GM13976 (cell line): ENCODE measurements at places on chromosomes 7 and 10.
A peak's percentile ranks its signal among the peaks of the same experiment; 100 is the strongest.

- DNase-seq, result no peak
Observed at GRCh38 chr7:36192053-36192824, 39.2 kb downstream of the EEPD1 start.

DNA sequence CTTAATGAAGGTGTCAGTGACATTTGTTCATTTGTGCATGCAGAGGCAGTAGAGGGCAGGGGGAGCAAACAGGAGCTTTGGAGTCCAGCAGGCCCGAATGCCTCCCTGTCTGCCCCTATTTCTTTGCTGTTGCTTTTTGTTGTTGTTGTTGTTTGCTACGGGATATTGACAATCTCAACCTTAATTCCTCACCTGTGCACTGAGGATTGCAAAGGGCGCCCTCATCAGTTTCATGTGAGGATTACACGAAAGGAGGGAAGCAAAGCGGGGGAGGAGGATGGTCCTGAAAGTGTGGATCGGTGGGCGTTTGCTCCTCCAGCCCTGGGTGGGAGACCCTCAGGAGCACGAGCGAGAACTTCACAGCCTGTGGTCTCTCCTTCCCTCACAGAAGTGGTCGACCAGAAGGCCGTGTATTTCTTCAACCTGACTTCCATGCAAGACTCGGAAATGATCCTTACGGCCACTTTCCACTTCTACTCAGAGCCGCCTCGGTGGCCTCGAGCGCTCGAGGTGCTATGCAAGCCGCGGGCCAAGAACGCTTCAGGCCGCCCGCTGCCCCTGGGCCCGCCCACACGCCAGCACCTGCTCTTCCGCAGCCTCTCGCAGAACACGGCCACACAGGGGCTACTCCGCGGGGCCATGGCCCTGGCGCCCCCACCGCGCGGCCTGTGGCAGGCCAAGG lies 9.6 kb downstream of the GDF10 start:
- no peak for DNase-seq

- DNase-seq, result no peak
Observed at GRCh38 chr10:9608602-9609001, 1409.1 kb upstream of the CELF2 start.

DNA sequence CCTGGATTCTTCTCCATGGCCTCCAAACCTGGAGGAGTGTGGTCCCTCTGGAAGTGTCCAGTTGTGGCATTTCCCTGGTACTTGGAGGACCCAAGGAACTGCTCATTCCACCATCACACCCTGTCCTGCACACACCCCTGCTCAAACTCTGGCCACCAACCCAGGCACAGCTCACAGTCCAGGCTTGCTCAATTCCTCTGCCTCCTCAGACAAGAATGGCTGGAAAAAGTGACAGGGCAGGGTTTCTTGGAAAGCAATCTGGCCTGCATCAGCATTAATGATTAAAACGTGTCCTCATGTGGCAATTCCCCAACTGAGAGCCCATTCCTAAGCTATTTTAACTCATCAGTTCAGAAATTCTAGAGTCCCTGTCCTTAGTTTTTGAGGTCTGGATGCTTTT lies 17.2 kb upstream of the TPST1 start:
- no peak for DNase-seq

GRCh38 chr10:61175316-61175715 lies 231.3 kb upstream of the RHOBTB1 start:
- DNase-seq, result no peak

GRCh38 chr7:54880326-54880989 lies 121.4 kb upstream of the SEC61G start:
- no peak for DNase-seq

- DNase-seq, result no peak
Observed at GRCh38 chr7:75866114-75866488, 12.7 kb upstream of the RHBDD2 start.

GRCh38 chr7:108614896-108615295 lies 45.2 kb downstream of the DNAJB9 start:
- no peak for DNase-seq

- DNase-seq, result no peak
Observed at GRCh38 chr10:110576220-110576619, 8.7 kb downstream of the SMC3 start.

GRCh38 chr10:121152033-121152432 lies 300.9 kb downstream of the WDR11 start:
- no peak for DNase-seq

GRCh38 chr10:99506416-99506815 lies 26.3 kb upstream of the NKX2-3 start:
- no peak for DNase-seq

DNA sequence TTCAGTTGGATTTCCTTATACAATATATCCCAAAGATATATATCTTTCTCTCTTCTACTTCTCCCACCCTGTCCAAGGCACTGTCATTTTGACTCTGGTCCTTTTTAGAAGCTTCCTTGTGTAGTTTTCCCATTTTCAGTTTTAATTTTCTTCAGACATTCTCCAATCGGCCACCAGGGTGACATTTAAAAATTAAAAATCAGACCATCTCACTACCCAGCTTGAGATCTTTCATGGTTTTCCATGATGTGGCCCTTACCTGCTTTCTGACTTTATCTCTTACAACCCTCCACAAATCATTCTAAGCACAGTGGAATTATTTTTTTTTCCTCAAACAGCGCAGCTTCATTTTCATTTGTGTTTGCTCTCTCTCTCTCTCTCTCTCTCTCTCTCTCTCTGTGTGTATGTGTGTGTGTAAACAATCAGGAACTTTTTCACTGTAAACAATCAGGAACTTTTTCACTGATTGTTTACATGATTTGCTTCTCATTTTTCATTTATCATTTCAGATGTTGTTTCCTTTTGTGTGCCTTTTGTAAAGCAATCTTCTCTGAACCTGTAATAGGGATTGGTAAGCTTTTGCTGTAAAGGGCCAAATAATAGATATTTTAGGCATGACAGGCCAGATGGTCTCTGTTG lies 348.9 kb downstream of the ATRNL1 start:
- DNase-seq, result no peak

GRCh38 chr10:116748041-116748440 lies 5.7 kb upstream of the HSPA12A start:
- DNase-seq, result no peak

- no peak for DNase-seq
Observed at GRCh38 chr7:1262441-1262840, 29.8 kb downstream of the UNCX start.

- peak; percentile 75 for DNase-seq
Observed at GRCh38 chr10:132443605-132443982, 46.6 kb downstream of the PWWP2B start.

DNA sequence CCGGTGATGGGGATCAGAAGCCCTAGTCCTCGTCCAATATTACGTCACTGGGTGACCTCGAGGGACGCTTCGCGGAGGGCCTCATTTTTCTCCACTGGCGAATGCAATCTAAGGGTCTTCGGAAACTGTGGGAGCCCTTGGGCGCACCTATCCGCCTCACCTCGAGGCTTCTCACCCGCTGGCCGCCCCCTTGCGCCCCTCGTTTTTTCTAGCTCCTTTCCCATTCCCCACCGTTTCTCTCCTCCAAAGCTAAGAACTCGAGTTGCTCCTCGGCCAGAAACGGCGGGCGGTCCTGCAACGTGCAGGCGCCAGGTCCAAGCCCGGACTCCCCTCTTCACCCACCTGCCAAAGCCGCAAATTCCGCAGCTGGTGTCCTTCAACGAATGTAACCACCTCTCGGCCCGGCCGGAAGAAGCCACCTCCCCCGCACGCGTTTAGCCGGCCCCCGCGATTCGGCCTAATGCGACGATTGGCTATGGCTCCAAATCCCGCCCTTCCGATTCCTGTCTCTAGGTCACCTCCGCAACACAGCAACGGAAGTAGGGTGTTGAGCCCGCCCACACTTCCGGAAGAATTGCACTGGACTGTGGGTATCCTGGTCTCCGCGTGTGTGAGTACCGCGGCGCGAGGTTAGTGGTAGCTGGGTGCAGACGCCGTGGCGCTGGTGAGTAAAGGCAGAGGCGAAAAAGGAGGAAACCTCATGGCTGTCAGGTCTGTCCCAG lies at the start of the genes ATP5MK and PDCD11:
Gene ATP5MK, minus strand, starts transcription at position 409 of the 722 bp plus-strand sequence. CDS start 4,018 bp downstream, outside the sequence.
Gene PDCD11, plus strand, starts transcription at position 560 of the 722 bp plus-strand sequence. CDS start 1,801 bp downstream, outside the sequence.
- peak; percentile 97 for DNase-seq

- no peak for DNase-seq
Observed at GRCh38 chr10:111018021-111018420, 58.8 kb upstream of the ADRA2A start.

GRCh38 chr10:93654201-93654600 lies 41.9 kb downstream of the PDE6C start:
- no peak for DNase-seq

DNA sequence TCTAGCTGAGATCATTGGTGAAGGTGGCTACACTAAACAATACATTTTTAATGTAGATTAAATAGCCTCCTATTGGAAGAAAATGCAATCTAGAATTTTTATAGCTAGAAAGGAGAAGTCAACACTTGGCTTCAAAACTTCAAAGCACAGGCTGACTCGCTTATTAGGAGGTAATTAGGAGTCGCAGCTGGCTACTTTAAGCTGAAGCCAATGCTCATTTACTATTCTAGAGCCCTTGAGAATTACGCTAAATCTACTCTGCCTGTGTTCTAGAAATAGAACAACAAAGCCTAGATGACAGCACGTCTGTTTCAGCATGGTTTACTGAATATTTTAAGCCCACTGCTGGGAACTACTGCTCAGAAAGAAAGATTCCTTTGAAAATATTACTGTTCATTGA lies 101.6 kb upstream of the EEPD1 start:
- DNase-seq, result no peak

GRCh38 chr10:121823993-121824463 lies 103.8 kb downstream of the ATE1 start:
- DNase-seq, result peak; percentile 65

DNA sequence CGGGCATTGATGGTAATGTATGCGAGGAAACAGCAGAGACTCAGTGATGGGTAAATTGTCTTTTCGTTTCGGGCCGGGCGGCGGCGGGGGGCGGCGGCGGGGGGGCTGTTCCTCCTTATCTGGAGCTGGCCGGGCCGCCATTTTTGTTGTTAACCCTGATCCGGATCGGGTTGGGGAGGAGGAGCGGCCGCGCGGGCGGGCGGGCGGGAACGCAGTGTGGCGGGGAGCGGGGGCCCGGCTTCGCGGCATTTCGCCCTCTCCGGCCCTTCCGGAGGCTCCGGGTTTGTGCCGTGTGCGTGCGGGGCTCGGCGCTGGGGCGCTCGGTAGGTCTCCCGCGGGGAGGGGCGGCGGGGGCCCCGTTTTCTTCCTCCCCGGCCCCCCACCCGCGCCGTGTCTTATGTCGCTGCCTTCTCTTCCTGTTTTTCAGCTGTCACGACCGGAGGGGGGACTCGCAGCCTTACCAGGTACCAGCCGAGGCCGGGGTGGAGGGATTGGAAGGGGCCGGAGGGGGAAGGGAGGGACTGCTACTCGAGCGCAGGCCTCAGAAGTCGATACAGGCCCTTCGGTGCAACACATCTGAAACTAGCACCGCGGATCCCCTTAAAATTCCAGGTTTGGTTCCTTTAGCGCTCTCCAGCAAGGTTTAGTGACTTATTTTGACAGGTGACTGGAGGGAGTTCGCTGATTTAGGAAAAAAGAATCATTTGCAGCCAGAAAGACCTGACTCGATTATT lies 820 bp downstream of the WAC start:
- DNase-seq, result peak; percentile 66

- DNase-seq, result no peak
Observed at GRCh38 chr10:70664702-70665195, 7.6 kb upstream of the ADAMTS14 start.

DNA sequence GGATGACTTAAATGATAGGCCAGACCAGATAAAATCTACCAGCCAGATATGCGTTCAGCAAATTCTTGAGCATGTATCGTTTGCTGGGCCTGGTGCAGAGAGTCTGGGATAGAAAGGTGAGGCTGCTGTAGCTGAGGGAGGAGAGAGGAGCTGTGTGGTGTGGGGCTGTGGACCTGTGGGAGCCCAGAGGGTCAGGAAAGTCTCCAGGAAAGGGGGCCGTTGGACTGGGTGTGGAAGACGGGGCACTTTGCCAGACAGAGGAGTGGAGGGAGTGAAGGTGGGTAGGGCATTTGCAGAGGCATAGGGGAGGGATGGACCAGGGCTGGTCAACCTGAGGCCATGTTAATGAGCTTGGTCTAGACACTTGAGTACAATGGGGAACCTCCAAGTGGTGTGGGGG lies 124.7 kb upstream of the UNC5B start:
- peak; percentile 4 for DNase-seq

DNA sequence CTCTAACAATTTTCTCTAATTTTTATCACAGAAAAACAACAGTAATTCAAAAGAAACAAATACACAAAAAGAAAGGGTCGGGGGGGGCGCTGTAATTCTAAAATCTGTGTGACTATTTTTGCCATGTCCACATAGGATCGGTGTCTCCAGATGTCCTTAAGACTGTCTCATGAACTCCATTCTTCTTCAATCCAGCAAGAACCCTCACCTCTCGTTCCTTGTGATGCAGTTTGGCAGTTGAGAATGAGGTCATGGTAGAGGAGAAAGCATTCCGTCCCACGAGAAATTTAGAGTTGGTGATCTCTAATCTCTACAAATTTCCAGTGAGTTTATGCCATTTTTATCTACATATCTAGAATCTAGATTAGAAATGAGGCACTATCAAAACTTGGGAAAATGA lies 394.7 kb downstream of the TFEC start:
- DNase-seq, result no peak

DNA sequence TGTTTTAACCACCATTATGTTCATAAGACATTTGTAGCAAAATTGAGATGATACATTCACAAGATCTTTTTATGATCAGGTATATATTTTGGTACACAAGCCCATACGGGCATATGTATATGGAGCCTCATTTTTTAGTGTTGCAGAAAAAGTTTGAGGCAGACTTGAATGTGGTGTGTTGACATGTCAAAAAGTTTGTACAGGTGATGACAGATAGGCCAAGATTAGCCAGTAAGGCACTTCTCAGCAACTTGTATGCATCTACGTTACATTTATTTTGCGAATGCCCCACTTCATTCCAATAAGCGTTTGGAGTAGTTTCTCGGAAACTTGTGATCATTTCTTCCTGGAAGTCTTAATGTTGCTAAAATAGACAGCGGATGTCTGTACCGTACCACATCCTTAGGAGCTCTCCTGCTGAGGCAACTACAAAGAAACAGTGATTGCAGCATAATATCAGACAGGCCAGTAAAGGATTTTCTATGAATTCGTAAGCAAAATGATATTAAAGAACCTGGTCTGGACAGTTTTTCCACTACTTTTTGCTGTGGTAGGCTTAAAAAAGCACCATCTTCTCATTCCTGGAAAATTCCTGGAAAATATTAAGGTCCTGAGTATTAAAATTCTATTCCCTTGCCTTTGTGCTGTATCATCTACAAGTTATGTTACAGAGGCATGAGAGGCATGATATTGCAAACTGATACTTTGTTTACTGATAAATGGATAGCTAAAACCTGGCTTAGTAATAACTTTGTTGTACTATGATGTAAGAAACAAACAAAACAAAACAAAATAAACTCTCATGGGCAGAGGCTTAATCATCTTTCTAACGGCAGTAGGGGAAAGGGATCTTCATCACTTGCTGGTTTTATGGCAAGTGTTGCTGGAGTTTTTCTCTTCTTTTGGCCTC lies 153.6 kb downstream of the HDAC9 start:
- no peak for DNase-seq
